ENCODE measurements at places on chromosomes 13 and 19.

- DNase-seq, result no peak
Observed at GRCh38 chr19:36377541-36378178, 1.3 kb downstream of the ZFP14 start.

- peak; percentile 76 for DNase-seq
Observed at GRCh38 chr19:53553865-53554791, 16.2 kb downstream of the ZNF331 start.

DNA sequence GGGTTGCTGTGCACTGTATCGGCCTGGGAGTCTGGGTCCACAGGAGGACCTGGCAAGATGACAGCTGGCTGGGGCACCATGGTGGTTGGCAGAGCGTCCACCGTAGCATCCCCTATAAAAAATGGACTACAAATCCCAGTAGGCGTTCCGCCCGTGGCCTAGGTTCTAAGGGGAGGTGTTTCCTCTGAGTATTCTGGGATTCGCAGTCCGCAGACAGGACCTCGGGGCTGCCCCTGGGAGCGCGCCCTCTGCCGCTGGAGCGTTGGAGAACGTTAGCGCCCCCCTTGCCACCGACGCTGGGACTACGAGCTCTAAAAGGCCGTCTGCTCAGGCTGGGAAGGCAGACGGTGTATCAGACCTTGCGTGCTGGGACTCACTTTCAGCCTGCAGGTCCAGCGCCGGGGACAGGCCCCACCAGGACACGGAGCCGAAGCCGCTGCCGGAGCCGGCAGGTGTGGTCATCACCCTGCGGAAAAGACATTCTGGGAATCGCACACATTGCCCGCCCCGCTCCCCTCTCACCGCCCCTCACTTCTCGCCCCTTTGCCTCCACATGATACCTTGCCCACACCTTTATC is 372 bp downstream of the DNAAF3 start:
- DNase-seq, result no peak

- DNase-seq, result no peak
Observed at GRCh38 chr13:97246596-97247158, 24.5 kb downstream of the MBNL2 start.

- DNase-seq, result no peak
Observed at GRCh38 chr19:11088506-11089253, 583 bp upstream of the LDLR start.

DNA sequence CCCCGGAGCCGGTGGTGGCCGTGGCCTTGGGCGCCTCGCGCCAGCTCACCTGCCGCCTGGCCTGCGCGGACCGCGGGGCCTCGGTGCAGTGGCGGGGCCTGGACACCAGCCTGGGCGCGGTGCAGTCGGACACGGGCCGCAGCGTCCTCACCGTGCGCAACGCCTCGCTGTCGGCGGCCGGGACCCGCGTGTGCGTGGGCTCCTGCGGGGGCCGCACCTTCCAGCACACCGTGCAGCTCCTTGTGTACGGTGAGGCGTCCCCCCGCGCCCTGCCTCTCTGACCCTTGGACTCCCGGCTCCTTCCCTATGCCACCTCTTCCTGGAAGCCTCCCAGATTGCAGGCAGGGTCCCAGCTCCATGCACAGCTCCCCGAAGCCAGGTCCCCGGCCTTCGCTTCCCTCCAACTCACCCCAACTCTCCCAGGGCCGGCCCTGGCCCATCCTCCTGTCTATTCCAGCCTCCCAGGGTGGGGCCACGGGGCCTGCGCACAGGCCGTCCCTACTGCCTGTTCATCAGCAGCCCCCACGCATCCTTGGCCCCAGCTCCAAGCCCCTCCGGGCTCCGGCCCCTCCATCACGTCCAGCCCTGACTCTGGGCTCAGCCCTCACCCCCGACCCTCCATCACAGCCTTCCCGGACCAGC is 1.7 kb downstream of the MADCAM1 start:
- DNase-seq, result no peak

DNA sequence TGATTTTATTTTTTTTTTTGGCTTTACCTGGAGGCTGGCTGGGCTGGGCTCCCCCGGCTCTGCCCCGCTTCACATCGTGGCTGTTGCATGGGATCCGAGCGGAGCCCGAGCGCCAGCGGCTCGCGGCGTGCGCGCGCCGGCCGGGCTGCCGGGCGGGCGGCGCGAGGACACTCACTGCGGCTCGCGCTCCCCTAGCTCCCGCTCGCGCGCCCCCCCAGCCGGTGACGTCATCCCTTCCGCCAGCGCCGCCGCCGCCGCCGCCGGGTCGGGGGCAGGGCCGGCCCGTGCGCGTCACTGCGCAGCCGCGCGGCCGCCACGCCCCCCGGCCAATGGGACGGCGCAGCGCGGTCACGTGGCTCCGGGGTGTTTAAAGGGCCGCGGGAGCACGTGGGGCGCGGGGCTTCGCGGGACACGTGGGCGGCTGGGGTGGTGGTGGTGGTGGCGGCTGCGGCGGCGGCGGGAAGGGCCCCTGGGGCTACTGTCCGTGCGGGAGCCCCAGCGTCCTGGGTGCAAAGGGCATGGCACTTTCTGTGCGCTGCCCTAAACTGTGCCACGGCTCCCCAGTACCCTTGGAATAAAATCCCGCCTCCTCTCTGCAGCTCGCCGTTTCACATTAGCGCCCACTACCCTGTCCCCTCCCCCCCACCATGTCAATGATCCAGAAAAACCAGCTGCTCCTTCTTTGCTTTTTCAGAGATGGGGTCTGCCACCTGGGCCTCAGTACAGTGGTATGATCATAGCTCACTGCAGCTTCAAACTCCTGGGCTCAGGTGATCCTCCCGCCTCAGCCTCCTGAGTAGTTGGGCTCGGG is at the start of gene PTPRS:
Gene PTPRS (minus strand): TSS at position 176 of the 811 bp plus-strand sequence. CDS start 54,672 bp downstream, outside the sequence.
- peak; percentile 37 for DNase-seq

- no peak for DNase-seq
Observed at GRCh38 chr19:35038623-35039512, 2.7 kb upstream of the HPN start.

- peak; percentile 26 for DNase-seq
Observed at GRCh38 chr13:98664047-98664446, 87.1 kb upstream of the STK24 start.

DNA sequence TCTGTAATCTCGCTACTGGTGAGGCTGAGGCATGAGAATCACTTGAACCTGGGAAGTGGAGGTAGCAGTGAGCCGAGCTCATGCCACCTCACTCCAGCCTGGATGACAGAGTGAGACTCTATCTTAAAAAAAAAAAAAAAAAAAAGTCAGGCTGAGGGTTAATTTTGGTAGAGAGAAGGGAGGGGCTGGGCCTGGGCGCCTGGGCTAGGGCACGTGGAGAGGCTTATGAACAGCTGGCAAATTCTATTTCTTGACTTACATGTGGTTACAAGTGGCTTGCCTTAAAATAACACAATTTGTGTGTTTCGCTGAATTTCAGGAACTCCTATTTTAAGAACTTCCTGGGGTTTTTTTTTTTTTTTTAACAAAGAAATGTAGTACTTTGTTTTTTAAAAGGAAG is 47.6 kb upstream of the MAP3K10 start:
- DNase-seq, result no peak

DNA sequence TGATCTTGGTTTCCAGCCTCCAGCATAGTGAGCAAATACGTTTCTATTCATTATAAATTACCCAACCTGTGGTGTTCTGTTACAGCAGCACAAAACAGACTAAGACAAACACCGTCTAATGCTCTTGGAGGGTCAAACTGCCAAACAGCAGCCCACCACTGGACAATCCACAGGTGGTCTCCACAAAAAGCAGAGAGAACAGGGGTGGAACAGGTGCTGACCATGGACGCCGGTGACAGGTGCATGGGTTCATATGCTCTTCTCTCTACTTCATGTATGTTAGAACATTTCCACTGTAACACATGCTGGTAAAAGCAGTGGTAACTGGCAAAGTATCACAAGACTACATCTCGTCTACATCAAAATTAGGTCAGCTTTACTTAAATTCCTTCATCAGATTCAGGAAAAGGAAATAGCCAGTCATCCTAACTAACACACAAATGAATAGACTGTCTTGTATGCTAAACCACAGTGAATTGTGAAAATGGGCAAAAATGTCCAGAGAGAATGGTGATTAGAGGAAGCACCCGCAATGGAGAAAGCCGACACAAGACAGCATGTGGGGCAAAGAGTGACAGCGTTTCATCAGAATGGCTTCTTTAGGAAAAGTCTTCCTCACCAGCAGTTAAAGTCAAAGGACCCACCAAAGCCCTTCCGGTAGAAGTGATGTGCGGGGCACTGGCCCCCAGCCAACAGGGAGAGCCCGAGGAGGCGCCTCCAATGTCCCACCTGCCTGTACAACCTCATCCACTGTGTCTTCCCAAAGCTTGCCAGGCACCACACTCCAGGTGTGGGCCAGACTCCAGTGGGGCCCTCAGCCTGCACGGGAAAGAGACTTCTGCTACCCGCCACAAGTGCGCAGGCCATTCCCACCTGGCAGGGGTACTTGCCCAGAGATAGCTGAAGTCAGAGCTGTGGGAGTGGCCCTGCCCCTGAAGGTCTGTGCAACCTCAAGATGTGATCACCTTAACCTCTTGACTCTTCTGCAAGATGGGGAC is 6.5 kb downstream of the CARS2 start:
- DNase-seq, result no peak
